CD4-positive, alpha-beta T cell treated with Interleukin-10 for 1 hour (primary cell): ENCODE measurements at places on chromosomes 13 and 19.
A peak's percentile ranks its signal among the peaks of the same experiment; 100 is the strongest.

DNA sequence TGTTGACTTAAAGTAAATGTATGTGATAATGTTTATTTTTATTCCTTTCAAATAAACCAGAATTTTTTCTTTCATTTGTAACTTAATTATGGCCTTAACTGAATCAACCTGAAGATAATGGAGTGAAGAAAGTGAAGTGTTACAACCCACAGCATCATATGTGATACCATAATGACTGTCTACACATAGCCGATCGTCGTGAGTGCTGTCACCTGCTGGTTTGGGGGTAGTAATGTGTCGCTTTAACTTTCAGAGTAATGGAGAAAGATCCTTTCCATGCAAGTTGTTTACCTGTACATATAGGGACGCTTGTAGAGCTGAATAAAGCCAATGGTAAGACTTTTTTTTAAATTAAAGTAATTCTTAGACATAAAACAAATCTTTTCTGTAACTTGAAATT, 9.9 kb downstream of the CDC16 start:
- no peak for DNase-seq

DNA sequence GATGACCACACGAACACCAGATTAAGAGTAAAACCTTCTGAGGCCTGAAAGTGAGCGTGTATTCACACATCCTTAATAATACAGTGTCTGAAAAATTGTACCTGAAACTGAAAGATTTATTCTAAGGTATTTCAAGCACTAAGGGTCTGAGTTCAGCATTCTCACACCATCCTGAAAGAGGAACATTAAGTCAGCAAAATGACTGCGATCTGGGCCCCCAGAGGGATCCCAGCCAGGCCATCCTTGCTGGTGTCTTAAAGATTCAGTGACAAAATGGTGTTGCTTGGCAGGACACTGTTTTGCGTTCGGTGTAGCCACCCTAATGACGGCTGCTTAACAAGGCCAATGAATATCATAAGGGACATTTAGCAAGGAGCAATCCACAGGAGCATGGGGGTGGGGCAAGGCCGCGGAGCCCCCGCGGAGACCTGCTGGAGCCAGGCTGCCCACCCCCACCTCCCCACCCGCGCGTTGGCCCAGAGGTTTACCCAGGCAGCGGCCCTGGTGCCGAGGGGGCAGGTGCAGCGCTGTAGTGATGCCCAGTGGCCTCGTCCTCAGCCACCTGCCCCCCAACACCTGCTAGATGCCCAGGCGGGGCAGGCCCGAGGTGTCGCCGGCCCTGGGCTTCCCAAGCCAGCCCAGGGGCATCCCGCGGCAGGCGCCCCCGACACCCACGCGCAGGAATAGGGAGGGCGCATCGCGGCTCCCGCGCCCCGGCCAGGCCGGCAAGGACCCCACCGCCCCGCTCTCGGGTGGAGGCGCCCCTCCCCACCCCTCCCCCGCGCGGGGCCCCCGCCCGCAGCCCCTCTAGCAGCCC, 742 bp downstream of the NALCN start:
- DNase-seq, result no peak

DNA sequence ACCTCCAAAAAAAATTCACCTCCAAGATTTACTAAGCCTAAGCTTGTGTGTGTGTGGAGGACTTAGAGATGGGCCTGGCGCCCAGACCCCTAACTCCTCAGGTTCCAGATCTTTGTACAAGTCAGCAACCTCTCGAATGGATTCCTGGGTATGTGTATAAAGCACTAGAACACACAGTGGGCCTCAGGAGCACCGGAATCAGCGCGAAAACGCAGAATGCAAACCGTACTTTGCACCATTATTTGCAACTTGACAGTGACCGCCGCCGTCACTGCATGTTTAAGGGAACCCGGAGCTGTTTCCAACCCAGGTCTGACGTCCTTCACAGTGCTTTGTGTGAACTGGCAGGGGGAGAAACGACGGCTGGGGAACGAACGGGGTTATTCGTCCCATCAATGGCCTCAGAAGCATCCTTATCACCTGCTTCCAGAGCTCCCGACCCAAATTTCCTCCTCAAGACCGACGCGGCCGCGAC, 688 bp downstream of the ZNF606 start:
- DNase-seq, result no peak

DNA sequence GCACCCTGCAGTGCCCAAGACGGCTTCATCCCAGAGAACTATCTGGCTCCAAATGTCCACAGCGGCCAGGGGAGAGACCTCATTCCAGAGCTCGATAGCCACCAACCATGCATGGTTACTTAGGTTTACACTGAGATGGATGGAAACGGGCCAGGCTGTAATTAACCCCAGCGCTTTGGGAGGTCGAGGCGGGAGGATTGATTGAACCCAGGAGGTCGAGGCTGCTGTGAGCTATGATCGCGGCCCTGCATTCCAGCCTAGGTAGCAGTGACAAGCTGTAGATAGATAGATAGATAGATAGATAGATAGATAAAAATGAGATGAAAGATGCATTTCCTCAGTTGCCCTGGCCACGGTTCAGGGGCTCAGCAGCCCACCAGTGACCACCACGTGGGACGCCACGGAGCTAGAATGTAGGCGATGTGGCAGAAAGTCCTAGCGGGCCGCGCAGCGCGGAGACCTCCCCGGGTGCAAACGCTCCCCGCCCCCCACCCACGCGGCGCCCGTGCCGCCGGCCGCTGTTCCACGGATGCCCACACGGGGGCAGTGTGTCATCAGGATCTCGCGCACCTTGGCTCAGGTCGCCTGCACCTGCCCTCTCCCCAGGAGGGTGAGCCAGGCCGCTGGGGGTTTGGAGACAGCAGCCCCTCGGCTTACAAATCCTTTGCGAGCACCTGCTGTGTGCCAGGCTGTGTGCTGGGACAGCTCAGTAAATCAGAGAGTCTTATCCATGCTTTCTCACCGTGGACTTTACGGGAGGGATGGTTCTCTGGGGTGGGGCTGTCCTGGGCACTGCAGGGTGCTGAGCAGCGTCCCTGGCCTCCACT, 13.5 kb upstream of the TLE5 start:
- peak; percentile 78 for DNase-seq

DNA sequence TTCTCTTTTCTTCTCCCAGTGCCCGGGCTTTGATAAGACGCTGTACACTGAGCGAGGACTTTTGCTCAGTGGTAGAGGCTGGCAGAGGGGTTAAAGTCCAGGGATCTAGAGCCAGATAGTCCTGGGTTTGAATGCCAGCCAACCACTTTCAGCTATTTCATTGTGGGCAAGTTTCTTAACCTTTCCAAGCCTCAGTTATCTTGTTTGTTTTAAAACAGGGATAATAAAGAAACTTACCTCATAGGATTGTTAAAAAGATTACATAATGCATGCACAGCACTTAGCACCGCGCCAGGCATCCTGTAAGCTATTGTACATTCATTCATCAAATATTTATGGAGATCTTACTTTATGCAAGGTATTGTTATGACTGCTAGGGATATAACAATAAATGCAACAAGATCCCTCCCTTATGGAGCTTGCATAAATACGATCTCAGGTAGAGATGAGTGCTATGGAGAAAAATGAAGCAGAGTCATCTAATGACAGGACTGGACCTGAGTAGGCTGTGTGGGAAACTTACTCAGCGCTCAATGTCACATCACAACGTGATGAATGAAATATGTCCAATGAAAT, 70.8 kb downstream of the LNX2 start:
- no peak for DNase-seq

DNA sequence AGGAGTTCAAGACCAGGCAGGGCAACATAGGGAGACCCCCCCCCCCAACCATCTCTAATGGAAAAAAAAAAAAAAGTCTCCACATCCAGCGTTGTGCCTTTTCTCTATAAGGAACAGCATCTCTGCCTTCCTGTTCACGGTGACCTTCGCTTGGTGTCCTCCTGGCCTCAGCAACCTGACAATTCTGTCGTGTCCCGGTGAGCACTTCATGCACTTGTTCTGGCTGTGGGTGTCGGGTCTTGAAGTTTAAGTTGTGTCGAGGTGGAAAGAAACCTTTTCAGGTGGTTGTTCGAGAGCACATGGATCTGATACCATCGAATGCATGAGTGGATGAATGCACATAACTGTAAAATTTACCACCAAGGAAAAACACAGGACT, 594 bp downstream of the ZNF559 start:
- no peak for DNase-seq

DNA sequence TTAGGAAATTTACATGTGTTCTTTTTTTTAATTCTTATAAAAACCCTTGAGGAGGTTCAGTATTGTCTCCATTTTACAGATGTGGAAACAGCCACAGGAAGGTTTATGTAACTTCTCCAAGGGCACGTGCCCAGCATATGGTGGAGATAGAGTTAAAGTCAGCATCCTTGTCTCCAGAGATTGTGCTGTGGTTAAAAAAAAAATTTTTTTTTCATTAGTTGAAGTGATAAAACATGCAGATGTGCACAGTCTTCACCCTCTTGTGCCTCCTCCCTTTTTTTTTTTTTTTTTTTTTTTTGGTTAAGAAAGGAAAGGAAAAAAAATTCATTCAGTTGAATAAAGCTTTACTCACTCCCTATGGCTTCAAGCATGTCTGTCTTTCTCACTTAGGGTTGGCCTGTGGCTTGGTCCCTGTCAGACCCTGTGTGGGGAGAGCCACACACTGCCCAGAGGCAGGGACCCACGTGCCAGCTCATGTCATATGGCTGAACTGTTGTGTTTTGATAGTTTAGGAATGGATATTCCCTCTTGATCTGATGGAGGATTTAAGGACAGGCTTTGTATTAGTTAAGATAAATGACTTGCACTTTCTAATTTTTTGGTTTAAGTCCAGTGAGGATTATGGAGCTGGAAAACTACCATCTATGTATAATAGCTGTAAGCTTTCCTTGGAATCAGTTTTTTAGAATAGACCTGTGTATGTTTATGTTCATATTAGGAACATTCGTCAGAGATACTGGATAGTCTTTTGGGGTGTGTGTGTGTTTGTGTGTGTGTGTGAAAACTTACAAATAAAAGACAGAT, 19.3 kb downstream of the RNASEH2B start:
- no peak for DNase-seq

- no peak for DNase-seq
These were observed 15.6 kb downstream of the SMIM24 start for GRCh38 chr19:3464587-3465235.

DNA sequence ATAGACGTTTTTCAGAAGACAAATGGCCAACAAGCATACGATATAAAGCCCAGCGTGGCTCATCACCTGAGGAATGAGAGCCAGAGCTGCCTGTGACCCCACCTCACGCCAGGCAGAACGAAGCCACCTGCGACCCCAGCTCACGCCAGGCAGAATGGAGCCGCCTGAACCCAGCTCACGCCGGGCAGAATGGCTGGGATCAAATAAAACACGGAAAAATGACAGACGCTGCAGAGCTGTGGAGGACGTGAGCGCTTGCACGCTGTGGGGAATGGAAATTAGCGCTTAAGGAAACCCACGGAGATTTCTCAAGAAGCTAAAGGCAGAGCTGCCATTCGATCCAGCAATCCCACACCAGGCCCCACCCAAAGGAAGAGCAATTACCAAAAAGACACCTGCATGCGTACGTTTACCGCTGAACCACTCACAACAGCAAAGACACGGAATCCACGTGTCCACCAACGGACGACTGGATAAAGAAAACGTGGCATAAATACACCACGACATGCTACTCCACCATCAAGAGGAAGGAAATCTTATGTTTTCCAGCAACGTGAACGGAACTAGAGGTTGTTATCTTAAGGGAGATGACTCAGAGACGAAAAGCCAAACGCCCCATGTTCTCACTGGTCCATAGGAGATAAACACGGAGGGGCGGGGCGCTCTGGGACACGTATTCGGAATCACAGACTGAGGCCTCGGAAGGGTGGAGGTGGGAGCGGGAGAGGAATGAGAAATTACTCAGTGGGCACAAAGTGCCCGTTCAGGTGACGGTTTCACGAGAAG, 30.7 kb upstream of the C13orf46 start:
- DNase-seq, result no peak

- DNase-seq, result no peak
These were observed 142.3 kb downstream of the STOML3 start for GRCh38 chr13:38848360-38848759.

GRCh38 chr19:10766049-10766623, 48.3 kb downstream of the DNM2 start:
- no peak for DNase-seq

- DNase-seq, result no peak
These were observed 97.2 kb downstream of the EPSTI1 start for GRCh38 chr13:42894765-42895243.

DNA sequence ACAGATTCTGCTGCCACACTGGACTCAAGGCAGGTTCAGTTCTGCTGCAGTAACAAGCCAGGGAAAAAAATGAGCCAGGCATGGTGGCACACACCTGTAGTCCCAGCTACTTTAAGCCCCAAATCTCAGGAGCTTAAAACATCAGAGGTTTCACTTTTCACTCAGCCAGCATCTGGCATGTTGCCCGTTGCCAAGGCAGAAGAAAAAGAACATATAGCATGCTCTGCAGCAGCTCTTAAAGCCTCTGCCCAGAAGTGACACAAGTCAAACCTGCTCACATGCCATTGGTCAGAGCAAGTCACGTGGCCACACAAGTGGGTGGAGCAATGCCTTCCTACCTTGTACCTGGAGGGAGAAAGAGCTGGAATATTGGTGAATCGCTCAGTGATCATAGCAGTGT, 14.7 kb upstream of the ADGRE5 start:
- peak; percentile 97 for DNase-seq

GRCh38 chr13:38661010-38661675, 25.7 kb upstream of the FREM2 start:
- no peak for DNase-seq

- DNase-seq, result no peak
These were observed 38.1 kb upstream of the RANBP3 start for GRCh38 chr19:6015841-6016545.

DNA sequence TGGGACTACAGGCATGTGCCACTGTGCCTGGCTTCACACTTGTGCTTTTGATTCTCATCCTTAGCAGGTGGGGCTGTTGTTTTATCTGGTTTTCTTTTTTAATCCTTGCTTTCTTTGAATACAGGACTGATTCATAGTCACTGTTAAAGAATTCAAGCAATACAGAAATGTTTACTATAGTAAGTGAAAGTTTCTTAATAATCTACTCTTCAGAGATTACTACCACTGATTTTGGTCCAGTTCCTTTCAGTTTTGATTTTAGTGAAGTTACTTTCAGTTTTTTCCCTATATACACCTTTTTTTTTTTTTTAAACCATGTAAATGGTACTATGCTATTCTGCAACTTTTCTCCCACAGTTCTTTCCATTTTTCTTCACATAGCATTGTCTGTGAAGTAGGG, 53.6 kb downstream of the GATAD2A start:
- DNase-seq, result peak; percentile 43

DNA sequence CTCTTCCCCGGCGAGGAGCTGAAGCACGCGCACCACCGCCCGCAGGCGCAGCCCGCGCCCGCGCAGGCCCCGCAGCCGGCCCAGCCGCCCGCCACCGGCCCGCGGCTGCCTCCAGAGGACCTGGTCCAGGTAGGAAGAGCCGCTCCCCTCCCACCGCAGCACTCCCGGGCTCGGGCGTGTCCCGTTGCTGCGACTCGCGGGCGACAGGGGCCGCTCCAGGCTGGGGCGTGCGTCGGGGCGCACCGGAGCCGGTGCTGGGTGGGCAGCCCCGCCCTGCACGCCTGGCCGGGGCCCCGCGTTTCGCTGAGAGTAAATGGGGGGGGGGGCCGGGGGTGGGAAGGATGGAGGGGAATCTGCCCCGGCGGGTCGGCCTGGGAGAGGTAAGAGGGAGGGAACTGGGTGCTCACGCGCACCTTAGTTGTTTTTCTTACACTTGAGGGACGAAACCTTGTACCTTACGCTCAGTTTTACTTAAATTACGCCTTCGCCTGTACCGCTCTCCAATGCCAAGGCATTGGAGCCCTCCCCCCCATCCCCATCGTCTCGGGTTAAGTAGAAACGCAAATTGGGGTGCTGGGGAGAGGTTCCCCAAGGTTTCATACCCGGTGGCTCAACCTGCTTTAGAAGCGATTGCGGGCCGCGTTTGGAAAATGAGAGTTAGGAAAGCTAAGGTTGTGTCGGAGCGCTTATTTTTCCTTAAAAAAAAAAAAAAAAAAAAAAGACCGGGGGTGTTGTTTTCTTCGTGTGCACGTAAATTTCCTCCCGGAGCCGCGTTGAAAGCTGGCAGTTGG, 850 bp downstream of the KLF5 start:
- peak; percentile 49 for DNase-seq
